ENCODE measurements at places on chromosomes 5 and 9.

- peak; percentile 85 for DNase-seq
Measured at GRCh38 chr9:128902351-128903078, 18.3 kb upstream of the PHYHD1 start.

DNA sequence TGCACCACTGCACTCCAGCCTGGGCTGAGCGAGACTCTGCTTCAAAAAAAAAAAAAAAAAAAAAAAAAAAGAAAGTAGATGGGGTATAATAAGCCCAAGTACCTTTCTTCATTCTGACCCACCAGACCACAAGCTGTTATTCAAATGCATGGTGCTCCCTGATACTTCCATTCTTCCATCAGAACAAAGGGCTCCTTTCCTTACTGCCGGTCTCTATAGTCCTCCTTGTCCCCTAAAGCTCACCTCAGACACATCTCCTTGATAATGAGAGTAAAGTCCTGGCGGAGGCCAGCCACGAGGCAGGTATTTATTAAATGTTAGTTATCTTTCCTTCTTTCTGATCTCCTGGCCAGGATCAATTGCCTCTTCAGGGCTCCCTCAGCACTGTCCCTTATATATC is 162.5 kb downstream of the RAB3C start:
- DNase-seq = no peak

DNA sequence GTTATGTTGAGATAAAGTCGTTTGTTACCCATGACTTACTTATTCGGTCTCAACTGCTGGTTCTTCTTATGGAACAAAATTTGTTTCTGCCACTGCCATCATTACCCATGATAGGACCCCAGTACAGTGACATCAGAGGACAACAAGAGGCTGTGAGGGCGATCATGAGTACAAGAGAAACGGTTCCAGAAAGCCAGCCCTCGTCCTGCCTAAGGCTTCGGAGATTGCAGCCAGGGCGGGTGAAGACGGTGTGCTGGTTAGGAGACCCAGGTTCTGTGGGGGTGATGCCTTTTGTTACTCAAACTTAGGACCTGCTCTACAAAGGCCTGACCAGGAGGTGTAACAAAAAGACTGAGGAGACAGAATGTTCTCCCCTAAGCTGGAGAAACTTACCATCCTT is 10.9 kb downstream of the FYB1 start:
- DNase-seq = no peak

DNA sequence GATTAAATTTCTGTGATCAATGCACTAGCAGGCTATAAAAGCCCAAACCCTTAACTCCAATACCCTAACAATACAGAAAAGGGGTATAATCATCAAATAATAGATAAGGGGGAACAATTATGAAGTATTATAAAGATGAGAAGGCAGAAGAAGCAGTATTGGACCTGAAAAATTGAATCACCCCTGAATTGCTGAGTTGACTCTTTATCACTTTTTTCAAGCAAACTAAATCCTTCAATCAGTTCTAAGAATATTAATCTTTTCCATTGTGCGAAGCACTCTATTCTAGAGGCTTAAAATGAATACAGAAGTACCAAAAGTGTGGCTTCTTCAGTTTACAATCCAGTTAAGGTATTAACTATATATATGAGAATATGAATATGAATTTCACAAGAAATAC is 120.7 kb downstream of the RNF180 start:
- no peak for DNase-seq

DNA sequence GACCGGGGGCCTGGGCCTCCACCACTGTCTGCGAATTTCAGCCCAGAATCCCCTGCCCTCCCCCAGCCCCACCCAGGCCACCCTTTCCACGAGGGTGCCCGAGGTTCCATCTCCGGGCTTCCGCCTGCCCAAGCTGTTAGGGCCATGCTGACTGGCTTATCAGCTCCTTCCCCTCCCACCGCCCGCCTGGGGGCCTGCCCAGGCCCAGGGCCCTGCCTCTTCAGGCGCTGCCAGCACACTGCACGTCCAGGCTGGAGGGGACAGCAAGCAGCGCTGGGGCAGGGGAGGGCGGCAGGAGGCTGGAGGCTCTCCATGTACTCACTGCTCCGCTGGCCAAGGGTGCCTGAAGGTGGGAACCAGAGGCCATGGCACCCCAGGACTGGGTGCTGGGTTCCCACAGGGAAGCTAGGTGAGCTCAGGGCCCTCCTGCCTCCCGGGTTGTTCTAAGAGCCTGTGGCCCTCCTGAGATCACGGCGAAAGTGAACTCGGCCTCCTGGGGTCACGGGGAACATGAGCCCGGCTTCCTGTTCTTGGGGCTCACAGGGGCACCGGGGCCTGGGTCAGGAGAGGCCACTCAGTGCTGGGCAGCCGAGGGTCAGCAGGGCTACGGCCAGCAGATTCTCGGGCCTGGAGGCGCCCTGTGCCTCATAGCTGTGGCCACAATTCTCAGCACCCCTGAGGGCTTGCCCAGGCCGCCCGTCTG is 57.7 kb upstream of the EGFL7 start:
- DNase-seq = peak; percentile 43

DNA sequence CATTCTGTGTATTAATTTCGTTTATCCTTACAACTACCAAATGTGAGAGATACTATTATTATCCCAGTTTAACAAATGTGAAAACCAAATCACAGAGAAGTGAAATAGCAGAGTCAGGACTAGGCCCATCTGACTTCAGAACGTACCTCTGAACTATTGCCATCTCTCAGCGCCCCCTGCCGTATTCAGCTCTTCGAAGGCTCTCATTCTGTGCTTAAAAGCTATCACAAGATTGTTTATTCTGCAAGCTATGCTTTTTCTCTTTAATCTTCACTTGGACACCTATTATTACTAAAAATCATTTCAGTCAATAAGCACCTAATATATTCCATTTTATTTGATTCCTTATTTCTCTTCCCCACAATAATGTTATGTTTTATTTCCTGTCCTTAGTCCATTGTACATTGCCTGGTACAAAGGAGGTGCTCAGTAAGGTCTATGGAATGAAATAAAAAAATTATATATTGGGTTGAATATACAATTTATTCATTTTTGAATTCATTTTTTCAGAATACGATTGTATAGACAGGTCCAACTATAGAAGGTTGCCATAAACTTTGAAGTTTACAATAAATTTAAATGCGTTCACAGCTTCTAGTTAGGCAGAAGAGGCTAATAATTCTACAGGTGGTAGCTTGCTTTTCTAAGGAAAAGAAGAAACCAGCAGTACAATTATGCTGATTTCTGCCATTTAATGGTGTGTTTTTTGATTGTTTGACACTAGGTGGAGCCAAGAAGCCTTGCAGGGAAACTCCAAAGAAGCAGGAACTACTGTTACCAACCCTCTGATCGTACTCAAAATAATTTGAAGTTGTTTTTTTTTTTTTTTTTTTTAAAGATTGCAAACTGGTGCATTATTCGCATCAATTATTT is 202.2 kb upstream of the DMRTA1 start:
- peak; percentile 20 for DNase-seq

DNA sequence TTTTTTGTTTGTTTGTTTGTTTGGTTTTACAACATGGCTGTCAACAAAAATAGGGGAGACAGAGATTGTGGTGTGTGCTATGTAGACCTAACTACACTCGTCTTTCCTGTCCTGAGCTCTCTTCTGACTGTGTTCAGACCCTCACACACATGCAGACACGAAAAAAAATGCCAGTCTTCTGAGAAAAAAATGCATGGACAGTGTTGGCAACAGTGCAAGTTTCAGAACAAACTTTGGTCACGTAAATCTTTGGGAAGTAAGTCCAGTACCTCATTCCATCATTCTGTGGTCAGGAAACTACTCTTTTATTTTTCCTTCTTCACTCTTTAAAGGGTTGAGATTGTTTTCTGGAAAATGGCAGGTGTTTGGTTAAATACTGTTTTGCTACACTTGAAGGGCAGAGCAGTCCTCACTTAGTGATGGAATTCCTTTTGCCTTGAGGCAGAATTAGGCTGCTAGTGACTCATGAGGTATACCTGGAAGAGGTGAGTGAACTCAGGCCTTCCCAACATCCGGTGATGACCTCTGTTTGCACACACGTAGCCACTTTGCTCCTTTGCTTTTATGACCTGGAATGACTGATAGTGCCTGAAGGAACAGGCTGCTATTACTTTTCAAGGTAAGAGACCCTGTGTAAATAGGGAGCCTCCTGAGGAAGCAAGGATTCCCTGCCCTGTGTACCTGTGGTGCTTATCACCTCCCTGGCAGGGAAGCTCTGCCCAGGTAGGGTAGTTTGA is 81.6 kb upstream of the TNFAIP8 start:
- DNase-seq = no peak

- peak; percentile 33 for DNase-seq
Measured at GRCh38 chr9:15531380-15531779, 20.6 kb upstream of the PSIP1 start.

- no peak for DNase-seq
Measured at GRCh38 chr5:74296685-74297408, 343.7 kb downstream of the ENC1 start.

DNA sequence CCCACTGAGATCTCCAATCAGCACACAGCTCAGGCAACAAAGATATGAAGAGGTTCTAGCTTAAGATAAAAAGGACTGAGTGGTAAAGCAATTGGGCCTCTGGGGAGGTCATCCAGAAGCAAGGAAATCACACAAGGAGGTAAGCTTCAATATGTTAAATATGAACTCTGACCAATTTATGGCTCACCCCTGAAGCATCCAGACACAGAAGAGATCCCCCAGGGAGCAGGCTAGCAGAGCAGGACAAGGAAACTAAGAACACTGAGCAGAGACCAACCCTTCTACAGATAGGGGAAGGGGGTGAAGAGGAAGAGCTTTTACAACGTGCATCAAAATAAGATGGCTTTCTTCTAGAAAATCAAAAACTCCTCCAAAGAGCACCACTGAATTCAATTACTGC is 616.2 kb downstream of the DNAH5 start:
- DNase-seq = no peak

All from GM20000 (cell line).